ENCODE measurements at places on chromosomes 1 and 21.

GRCh38 chr1:32766328-32766972 is 50.7 kb downstream of the YARS1 start:
- DNase-seq: no peak

- no peak for DNase-seq
Measured at GRCh38 chr1:226223786-226224244, 351 bp downstream of the MIXL1 start.

GRCh38 chr1:221992427-221992826 is 250.5 kb upstream of the DUSP10 start:
- DNase-seq: no peak

DNA sequence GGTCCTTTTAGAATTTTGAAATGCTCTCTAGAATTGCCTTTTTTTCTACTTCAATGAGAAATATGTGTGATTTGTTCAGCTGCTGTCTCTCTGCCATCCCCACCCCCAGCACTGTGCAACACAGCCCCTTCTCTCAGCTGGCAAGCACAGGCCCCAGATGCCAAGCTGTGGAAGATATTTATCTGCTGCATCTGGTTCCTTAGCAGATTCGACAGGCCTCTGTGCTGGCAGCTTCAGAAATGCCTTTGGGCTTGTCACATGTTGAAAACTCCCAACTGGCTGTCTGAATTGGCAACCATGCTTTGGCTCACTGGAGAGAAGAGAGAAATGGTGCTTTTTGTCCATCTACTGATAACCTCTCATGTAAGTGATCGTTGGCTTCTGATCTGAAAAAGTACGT is 206.7 kb upstream of the C1orf87 start:
- DNase-seq: no peak

DNA sequence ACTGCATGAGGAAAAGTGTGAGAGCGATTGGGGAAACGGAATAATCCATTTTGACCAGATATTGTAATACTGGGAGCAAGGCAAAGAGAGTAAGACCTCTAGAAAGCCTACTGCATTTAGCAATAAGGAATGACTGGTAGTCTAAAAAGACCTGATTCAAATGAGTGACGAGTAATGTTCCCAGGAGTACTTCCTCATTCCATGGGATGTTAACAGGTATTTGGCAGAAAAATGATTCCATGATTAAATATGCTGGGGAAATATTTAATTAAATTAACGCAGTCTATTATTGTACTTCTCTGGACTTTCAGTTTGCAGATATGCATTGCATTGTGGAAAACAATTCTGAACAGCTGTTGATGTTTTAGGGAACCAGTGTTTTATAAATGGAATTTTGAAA is 105.5 kb downstream of the RPE65 start:
- no peak for DNase-seq
